ENCODE measurements at places on chromosomes 12 and 14.

GRCh38 chr12:31868965-31869364 lies 90.2 kb upstream of the RESF1 start:
- DNase-seq = no peak

GRCh38 chr12:93802293-93802692 lies 125.1 kb downstream of the CRADD start:
- DNase-seq = no peak

GRCh38 chr14:95258156-95258555 lies 61.6 kb downstream of the CLMN start:
- DNase-seq = no peak

DNA sequence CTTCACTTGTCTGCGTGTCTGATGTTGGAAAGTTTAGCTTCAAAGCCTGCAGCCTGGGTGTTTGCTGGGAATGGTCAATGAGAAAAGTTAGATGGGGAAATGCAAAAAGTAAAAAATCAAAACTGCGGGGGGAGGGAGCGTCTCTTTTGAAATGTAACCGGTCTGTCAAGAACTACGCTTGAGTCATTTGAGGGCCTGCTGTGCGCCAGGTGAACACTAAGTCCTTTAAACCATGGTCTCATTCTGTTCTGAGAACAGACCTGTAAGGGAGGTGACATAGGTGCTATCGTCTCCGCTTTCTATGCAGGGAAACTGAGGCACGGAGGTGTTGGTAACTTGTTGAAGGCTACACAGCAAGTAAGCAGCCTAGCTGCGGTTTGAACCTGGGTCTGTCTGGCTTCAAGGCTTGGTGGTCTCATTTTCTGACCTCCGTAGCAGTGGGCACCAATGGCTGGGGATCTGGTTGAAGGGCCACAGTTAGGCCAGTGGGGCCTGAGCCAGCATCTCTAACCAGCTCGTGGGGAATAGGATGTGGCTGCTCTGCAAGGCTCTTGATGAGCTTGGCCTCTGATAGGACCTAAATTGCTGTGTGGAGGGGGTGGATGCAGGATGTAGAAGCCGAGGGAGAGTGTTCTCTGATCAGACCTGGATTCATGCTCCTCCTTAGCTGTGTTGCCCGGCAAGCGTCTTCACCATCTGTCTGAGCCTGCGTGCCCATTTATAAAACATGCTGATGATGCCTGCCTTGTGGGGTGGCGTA lies 41.5 kb downstream of the KCTD10 start:
- no peak for DNase-seq

GRCh38 chr12:53218551-53219291 lies 11.7 kb upstream of the ITGB7 start:
- DNase-seq = no peak

GRCh38 chr12:71029302-71029701 lies 108.8 kb upstream of the PTPRR start:
- no peak for DNase-seq

DNA sequence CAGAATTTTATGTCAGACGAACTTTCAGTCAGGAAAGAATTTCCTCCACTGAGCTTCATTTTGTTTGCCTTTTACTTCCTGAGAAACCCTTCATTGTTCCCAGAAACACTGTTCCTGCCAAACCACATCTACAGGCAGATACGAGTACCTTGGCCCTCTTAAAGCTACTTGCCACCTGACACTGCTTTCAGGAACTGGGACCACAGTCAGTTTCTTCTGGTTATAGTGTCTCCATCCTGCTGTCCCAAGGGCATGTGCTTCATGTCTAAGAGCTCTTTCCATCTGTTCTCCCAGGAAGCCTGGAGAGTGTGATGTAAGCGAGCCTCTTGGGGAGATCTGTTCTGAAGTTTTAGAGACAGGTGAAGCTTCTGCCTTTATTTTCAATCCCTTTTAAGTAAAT lies 161.7 kb upstream of the PLEKHA5 start:
- no peak for DNase-seq

DNA sequence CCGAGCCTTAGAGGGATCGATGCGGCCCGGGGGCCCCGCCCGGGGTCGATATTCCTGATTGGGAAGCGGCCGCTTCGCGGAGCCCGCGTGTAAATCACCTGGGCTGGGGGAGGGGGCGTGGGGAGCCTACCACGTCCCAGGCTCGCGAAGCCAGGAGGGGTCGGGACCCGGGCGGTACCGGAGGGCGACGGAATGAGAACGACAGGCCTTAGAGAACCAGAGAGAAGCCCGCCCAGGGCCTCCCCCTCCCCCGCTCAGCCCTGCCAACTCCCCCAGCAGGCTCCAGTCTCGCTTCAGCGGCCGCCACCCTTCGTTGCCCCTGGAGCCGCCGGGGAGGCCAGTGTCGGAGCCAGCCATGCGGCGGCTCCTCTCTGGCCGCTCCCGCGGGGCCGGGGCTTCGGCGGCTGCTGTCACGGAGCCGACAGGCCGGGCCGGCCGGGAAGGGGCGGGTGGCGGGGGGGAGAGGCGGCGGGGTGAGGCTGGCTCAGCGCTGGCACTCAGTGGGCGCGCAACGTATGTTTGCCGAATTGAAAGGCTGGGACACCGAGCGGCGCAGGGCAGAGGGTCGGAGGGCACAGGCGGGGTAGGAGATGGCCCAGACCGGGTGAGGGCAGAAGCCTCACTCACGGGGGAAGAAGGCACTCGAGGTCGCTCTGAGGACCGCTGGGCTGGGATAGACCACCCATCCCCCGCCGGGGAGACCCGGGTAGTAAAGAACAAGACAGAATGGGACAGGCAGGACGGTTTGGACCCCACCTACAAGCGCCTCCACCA lies 1.4 kb upstream of the DNAJC22 start:
- DNase-seq = no peak

DNA sequence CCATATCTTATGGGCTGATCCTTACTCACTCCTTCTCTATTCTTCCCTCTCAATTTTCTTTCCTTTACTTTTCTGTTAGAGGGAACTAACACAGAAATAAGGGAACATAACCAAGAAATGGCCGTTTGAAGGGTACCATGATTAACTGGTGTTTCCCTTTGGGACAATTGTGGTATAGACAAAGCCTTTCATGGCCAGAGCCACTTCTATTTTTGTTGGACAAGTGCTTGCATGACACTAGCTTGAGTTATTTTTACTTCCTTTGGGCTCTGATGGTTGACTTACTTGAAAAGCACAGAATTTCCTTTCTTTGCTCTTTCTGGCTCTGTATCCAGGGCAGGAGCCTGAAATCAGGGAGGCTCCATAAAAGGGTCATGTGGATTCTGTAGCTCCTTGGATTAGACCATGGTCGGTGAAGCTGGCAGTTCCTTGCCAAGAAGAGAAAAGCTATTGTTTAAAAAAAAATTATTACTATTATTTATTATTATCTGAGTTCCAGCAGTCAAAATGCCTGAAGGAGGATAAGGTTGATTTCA lies 130.6 kb downstream of the KTN1 start:
- no peak for DNase-seq

GRCh38 chr12:24487606-24488005 lies 461.3 kb downstream of the BCAT1 start:
- DNase-seq = no peak

GRCh38 chr12:15545334-15545733 lies 223.0 kb downstream of the PTPRO start:
- DNase-seq = no peak

DNA sequence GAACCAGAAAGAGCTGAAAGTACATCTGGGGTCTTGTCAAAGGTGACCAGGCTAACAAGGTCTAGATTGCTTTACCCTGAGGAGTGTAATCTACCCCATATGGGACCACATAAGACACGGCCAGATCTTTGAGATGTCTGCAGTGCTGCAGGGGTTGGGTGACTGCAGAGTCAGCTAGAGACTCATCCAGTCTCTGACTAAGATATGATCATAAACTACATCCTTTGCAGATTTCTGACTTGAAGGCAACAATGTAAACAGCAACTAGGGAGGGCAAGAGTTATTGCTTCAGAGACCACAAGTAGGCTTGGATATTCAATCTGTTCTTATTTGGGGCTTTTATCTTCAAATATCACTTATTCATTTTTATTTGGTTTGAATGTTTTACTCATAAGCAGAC lies 1080.5 kb upstream of the FOXG1 start:
- no peak for DNase-seq

DNA sequence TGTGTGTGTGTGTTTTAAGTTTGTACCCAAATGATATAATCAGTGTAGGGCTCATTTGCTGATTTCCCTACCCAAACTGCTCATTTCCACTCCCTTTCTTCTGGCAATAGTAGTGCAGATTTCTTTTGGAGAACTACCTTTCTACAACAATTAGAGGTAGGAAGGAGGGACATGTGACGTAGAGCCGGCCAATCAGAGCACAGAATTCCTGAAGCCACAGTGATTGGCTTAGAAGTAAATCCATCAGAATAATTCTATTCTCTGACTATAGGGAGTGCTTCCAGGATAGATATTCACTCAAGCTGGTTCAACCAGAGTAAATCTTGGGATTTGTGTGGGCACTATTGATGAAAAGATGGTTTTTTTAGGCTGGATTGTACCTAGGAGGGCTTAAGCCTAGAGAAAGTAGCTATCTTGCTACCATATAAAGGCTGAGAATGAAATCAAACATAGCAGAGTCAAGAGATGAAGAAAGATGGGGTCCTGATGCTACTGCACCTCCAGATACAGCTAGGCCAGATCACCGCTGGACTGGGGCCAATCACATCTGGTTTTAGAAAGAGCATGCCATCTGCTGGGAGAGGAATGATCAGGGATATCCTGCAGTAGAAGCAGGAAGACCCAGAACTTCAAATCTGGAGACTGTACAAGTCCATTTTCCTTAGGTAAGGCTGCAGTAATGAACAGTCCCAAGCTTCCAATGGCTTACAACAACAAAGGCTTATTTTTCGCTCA lies 54.1 kb upstream of the NUAK1 start:
- DNase-seq = no peak

DNA sequence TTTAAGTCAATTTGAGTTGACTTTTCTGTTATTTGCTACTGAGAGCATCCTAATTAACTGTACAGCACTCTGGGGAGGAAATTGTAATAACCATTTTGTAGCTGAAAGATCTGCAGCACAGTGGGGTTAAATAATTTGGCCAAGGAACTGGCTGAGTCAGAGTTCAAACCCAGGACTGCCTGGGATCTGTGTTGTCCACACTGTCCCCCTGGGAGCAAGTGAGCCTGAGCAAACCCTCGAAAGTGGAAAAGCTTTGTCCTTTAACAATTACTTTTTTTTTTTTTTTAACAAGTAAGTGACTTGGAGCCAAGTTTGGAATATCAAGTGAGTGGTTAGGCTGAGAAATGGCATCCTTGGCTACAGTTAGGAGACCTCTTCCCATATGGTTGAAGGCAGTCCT lies 247.2 kb upstream of the CCDC196 start:
- DNase-seq = no peak

DNA sequence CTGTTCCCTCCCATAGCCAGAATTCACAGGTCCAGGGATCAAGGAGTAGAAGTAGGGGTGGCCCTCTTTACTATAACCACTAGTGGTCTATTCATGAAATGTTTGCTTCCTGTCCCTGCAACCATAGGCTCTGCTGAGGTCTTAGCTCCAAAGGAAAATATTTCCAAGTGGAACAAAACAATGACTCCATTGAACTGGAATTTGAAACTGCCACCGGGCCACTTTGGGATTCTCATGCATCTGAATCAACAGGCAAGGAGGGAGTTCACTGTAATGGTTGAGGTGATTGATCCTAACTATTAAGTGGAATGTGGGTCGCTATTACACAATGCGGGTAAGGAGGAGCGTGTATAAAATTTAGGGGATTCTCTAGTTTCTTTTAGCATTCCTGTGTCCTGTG lies 197.0 kb downstream of the ETNK1 start:
- DNase-seq = no peak

- no peak for DNase-seq
Measured at GRCh38 chr12:54954801-54955200, 29.8 kb downstream of the TESPA1 start.

DNA sequence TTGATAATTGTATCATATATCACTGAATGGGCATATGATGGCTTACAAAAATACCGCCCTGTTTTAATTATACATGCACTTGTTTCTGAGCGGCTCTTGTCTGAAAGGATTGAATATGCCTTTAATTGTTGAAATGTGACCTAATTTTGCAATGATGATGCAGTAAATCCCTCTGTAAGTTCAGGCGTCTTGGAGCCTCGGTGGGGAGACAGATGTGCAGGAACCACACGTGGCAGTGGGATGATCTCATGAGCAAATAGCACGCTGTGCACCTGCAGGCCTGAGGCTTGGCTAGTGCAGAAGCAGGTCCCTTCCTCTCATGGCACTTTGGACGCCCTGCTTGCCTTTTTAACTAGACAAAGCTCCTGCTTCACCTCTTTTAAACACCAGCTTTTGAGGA lies 49.3 kb upstream of the ASPG start:
- no peak for DNase-seq

GRCh38 chr14:69535230-69535848 lies 39.3 kb downstream of the CCDC177 start:
- peak; percentile 12 for DNase-seq

DNA sequence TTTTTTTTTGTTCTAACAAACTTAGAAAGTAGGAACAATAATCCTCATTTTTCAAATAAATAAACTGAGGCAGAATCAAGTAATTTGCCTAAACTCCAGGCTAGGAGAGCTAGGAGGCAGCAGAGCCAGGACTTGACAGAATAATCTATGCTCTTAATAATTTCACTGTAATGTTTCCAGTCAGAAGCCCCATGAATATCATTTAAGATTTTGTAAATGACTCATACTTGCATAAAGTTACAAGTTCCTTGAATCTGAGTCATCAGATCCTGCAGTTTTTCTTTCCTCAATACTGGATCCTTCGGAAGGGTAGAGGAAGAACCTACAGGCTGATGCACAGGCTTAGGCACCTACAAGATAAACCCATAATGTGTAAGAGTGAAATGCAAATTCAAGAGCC lies 29.0 kb downstream of the CAPRIN2 start:
- peak; percentile 31 for DNase-seq

GRCh38 chr12:51897181-51897580 lies 9.3 kb downstream of the ANKRD33 start:
- DNase-seq = no peak

DNA sequence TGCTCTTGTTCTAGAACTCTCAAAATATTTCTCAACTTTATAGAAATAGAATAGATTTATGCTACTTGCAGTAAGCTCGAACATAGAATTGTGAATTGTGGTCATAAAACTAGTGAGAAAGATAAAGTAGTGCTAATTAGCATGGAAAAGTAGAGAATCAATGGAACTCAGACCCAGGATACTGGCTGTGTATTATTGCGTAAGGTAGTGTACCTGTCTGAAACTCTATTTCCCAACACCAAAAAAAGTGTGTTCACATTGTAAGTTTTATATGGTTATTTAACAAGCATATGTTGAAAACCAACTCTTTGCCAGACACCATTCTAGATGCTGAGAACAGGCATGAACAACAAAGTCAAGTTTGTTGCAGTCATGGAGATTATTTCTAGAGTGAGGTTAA lies 720.5 kb upstream of the ATXN7L3B start:
- no peak for DNase-seq

Measured in AG09319 (cell line).